HCT116 (cell line): ENCODE measurements at places on chromosomes 1 and 21.
A peak's percentile ranks its signal among the peaks of the same experiment; 100 is the strongest.

- no peak for DNase-seq
These were observed 3.9 kb upstream of the TP53BP2 start for GRCh38 chr1:223849352-223850254.

GRCh38 chr1:7567376-7567775 lies 203.7 kb upstream of the VAMP3 start:
- no peak for DNase-seq

- no peak for DNase-seq
These were observed 1.7 kb downstream of the TNFSF4 start for GRCh38 chr1:173205146-173206051.

GRCh38 chr1:166869318-166870099 lies 6.6 kb downstream of the TADA1 start:
- no peak for DNase-seq

DNA sequence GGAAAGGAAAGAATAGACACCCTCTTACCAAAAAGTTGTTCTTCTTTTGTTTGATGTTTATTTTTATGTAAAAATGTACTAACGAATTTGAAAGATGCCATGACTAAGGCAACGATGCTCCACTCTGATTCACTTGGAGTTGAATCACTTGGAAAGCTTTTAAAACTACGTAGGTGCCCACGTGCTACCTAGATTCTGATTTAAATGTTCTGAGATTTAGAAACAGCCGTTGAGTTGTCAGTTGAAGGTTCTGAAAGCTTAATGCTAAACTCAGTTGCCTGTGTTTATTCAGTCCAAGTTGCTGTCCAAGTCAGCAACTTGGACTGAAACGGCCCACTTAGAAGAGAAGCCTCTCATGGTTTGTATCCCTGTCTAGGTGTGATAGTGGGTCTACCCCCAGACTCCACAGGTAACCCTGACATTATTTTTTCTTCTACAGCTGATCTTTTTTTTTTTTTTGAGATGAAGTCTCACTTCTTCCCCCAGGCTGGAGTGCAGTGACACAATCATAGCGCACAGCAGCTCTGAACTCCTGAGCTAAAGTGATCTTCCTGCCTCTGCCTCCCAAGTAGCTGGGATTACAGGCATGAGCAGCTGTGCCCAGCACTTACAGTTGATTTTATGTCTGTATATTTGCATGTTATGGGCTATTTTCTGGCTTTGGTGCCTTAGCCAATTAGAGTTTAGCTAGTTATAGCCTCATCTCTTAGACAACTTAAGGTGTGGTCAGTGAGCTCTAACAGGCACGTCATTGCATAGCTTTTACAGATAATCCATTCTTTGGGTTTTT lies 1.4 kb upstream of the VAMP4 start:
- no peak for DNase-seq

GRCh38 chr21:42463861-42464515 lies 32.0 kb downstream of the RSPH1 start:
- DNase-seq, result peak; percentile 92

DNA sequence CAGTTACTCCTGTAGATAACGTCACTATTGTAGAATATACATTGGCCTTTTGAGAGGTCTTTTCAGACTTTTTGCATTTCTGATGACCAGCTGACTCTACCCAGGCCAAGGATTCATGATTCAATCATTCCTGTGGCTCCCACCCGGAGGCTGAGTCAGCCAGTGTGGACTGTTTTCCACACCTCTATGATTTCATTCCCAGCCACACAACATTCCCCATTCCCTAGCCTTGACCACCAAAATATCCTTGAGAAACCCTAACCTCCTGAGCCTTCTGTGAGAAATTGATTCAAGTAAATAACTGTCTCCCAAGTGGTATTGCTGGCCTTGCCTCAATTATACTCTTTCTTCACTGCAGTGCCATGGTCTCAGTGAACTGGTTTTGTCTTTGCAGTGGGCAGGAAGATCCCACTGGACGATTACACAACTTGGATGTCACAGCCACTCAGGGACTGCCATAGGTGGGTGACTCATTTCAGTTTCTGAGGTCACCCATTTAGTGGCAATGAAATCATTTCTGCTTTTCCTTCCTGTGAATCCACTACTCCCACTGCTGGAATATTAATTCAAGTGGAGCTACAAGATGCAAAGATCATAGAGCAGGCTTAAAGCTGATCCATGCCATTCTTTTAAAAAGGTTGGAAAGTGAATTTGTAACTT lies 518.6 kb upstream of the ZP4 start:
- no peak for DNase-seq

DNA sequence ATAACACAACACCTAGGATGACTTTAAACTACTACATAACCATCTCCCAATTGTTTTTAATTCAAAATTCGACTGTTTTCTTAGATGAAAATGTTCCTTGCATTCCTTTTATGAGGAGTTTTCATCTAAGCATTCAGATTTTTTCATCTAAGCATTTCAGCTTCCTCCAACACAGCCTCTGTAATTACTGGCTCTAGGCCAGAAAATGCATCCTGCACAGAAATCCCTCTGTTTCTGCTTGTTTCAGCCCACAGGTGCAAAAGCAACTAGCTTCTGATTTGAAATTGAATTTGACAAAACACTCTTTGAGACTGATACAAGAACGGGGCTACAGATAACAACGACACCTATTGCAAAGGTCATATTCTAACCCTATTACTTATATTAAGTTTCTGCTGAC lies 90.4 kb downstream of the RGS21 start:
- no peak for DNase-seq

GRCh38 chr1:27127419-27127818 lies 27.5 kb downstream of the SLC9A1 start:
- DNase-seq, result no peak

DNA sequence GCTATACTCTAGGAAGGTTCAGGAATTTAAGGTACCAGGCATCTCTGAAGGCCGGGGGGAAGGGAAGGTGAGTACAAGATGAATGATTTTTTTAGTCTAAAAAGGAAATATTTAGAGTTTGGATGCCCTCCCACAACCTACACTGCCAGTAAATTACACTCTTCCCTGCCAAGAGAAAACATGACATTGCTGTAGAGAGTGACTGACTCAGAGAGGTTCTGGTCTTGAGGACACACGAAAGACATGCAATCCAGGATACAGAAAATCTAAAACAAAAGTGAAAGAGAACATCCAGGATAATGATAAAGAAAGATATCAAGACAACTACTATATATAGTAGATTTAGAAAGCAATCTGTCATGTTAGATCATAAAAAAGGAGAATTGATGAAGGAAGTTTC lies 200.5 kb downstream of the TYW3 start:
- no peak for DNase-seq

DNA sequence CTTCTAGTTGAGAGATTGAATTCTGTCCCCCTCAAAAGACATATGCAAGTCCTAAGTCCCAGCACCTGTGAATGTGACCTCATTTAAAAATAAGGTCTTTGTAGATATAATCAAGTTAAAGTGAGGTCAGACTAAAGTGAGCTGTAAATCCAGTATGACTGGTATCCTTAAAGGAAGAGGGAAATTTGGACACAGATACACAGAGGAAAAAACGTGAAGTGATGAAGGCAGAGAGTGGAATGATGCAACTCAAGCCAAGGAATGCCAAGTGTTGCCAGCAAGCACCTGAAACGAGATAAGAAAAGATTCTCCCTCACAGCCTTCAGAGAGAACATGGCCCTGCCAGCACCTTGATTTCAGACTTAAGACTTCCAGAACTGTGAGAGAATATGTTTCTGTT lies 444.7 kb upstream of the VAMP3 start:
- no peak for DNase-seq

- DNase-seq, result no peak
These were observed 11.0 kb downstream of the XPR1 start for GRCh38 chr1:180642781-180643180.

GRCh38 chr1:212853658-212854057 lies 4.4 kb upstream of the FLVCR1 start:
- no peak for DNase-seq

DNA sequence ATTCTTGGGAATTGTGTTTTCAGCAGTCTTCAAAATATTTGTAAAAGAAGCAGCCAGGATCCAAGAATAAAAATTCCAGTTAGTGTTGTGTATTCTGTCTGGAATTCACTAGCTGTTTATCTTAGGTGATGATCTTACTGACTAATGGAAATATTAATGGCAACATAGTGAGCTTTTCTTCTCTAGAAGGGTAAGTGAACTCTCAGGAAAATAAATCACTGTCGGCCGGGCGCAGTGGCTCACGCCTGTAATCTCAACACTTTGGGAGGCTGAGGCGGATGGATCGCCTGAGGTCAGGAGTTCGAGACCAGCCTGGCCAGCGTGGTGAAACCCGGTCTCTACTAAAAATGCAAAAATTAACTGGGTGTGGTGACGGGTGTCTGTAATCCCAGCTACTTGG lies 87.4 kb upstream of the KIF1B start:
- no peak for DNase-seq

- no peak for DNase-seq
These were observed 13.3 kb upstream of the TRAF3IP3 start for GRCh38 chr1:209742409-209743144.

DNA sequence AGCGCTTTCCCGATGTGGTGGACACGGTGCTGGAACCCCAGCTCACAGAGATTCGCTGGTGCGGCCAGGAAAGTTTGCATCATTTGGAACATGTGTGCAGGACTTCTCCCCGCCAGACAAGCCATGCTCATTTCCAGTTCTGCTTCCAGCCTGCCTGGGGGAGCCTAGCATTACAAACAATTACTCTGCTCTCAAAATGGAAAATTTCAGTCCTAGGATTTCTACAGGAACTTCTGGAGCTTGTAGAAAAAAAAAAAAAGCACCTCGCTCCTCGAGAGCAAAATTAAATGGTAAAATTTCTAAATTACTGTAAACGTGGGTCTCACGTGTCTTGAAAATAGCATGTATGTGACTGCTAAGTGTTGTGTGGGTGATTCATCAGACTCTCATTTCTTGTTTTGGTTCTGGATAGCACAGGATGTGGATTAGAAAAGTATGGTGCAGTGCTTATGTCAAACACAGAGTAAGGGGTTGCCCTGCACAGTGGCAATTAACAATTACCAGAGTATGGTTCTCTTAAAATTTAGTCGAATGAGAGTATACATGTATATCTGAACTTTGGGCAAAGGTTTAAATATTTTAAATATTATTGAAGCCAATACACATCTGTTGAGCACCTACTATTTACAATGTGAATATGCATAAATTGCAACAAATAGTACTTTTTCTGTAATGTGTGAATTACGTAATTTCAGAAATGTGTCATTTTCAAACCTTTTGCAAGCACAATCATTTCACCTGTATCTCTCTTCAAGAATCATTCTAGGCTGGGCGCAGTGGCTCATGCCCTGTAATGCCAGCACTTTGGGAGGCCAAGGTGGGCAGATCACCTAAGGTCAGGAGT lies 61.8 kb upstream of the PTGFRN start:
- DNase-seq, result no peak

GRCh38 chr1:119747451-119747850 lies 21.3 kb downstream of the HMGCS2 start:
- no peak for DNase-seq

GRCh38 chr1:45822644-45823043 lies 19.2 kb downstream of the MAST2 start:
- no peak for DNase-seq

GRCh38 chr21:43362321-43362791 lies 64.6 kb downstream of the SIK1 start:
- DNase-seq, result no peak

GRCh38 chr1:206472886-206473285 lies 2.6 kb downstream of the IKBKE start:
- DNase-seq, result no peak

- DNase-seq, result no peak
These were observed 133.6 kb downstream of the TGFBR3 start for GRCh38 chr1:91752324-91752723.

GRCh38 chr1:154735804-154736168 lies 127.8 kb upstream of the ADAR start:
- no peak for DNase-seq

DNA sequence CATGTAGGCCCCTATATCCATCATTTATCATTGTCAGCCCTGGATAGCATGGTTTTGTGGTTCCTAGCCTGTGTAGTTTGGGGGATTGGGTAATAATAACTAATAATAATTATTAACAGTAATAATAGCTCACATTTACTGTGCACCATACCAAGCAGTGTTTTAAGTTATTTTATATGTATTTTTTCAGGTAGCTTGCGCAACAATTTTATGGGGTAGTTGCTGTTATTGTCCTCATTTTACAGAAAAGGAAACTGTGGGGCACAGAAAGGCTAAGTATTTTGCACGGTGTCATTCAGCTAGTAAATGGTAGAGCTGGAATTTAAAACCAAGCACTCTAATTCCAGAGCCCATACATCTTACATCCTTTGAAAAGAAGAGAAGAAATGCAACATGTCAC lies 179.8 kb downstream of the HS2ST1 start:
- DNase-seq, result no peak

GRCh38 chr1:116299248-116299647 lies 73.8 kb upstream of the ATP1A1 start:
- no peak for DNase-seq

- DNase-seq, result no peak
These were observed 41.9 kb downstream of the UCK2 start for GRCh38 chr1:165869343-165869742.

DNA sequence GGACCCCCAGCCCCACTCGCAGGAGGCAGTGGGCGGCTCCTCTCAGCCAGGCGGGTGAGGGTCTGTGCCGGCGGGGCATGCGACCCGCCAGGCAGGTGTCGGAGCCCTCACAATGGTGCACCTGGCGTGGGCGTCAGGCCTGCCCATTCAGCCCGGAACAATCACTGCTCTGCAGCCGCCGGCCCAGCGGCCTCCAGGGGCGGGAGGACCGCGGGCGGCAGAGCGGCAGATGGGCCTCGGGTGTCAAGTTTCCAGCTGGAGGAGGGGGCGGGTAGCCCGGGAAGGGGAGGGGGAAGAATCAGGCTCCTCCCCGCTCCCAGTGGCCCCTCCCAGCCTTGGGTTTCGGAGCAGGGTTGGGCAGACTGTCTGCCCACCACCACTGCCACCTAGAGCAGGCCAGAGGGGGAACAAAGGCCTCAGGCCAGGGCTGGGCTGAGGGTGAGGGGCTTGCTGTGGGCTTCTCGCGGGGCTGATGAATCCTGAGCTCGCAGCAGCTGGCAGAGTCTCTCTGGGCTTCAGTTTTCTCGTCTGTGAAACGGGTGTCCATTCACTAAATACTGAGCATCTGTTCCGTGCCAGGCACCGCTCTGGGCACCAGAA lies 39.5 kb upstream of the CASZ1 start:
- peak; percentile 49 for DNase-seq

DNA sequence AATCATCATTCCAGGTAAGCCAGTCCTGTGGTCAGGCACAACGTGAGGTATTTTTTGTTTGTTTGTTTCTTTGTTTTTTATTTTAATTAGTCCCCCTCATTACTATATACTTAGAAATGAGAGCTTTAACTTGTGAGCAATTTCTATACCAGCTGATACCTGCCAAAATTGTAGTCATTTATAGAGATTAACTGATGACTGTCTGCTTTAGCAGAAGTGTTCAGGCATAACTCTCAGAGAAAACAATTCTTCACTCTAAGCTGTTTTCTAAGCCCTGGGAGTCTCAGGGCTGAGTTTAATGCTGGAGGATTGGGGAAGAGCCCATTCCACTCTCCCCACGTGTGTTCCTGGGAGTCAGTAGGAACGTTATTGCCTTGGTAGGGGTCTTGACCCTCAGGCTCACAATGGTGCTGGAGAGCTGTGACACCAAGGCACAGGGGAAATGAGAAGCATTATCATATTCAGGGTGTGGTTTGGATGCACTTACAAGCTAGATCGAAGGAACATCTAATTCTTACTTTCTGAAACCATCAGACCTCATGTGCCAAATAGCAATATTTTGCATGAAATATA lies 168.2 kb downstream of the CLIC6 start:
- no peak for DNase-seq

- no peak for DNase-seq
These were observed 167.3 kb downstream of the PBX1 start for GRCh38 chr1:164726235-164726634.
